DMS153 (cell line): ENCODE measurements at places on chromosomes 12 and 14.

GRCh38 chr12:2583091-2583497 is 211.7 kb upstream of the FKBP4 start:
- peak; percentile 32 for DNase-seq

DNA sequence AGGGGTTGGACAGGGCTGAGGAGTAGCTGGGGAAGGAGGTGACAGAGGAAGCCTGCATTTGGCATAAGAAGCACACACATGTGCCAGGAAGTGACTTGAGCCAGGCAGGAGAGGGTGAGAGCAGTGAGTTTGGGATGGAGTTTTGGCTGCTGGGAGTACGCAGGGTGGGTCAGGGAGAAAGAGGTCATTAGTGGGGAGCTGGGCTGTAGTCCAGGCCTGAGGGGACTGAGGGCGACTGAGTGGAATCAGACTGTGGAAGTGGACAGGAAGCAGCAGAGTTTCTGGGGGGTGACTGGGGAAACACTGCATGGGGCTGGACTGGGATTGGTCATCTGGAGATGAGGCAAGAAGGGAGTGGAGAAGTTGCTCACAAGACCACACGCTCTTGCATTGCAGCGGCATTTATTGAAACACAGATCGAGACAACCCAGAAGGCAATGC is 7.6 kb downstream of the KRT85 start:
- DNase-seq: no peak

DNA sequence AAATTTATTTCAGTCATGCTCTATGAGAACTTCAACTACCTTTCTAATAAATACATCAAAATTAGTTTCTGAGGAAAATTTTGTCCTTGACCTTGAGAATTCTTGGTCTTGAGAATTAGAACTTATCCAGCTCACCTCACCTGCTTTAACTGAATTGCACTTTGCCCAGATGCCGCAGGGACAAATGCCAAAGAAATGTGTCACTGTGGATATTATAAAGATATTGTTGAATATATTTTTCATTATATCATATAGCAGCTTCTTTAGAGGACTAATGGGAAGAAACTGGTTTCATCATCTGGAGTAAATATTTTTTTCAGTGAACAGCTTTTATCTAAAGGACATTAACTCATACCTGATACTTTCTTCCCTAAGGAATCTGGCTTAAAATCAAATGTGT is 54.1 kb downstream of the LRP6 start:
- DNase-seq: no peak

- peak; percentile 77 for DNase-seq
These were observed 21.5 kb upstream of the IFNG start for GRCh38 chr12:68180792-68181744.

DNA sequence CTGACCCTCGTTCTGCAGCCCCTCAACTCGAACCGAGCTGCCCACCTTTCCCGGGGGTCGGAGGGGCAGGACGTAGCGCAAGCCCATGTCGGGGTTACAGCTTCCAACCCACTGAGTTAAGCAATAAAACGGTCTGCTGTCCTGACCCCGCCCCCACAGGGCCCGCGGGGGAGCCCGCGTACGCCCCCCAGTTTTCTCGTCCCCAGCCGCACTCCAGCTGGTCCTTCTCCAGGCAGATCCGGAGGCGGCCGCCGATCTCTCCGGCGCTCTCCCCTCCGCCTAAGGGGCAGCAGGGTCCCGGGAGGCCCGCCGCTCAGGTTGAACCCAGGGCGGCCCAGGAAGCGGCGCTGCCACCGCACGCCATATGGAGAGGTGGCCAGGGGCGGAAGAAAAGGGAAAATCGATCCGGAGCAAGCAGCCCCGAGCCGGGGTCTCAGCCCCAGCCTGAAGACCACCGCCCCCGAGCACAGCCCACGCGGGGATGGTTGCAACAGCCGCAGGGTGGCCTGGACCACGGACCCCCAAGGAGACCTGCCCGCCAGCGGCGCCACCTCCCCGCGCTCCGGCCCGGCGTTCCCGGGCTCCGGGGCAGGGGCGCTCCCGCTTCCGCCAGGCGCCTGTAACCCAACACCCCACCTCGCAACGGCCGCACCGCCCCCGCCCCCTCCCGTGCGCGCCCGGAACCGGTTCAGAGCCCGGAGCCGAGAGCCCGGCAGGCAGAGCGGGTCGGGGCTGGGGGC is 760 bp downstream of the ACTN1 start:
- DNase-seq: no peak
